ENCODE measurements at places on chromosomes 7 and 10.

DNA sequence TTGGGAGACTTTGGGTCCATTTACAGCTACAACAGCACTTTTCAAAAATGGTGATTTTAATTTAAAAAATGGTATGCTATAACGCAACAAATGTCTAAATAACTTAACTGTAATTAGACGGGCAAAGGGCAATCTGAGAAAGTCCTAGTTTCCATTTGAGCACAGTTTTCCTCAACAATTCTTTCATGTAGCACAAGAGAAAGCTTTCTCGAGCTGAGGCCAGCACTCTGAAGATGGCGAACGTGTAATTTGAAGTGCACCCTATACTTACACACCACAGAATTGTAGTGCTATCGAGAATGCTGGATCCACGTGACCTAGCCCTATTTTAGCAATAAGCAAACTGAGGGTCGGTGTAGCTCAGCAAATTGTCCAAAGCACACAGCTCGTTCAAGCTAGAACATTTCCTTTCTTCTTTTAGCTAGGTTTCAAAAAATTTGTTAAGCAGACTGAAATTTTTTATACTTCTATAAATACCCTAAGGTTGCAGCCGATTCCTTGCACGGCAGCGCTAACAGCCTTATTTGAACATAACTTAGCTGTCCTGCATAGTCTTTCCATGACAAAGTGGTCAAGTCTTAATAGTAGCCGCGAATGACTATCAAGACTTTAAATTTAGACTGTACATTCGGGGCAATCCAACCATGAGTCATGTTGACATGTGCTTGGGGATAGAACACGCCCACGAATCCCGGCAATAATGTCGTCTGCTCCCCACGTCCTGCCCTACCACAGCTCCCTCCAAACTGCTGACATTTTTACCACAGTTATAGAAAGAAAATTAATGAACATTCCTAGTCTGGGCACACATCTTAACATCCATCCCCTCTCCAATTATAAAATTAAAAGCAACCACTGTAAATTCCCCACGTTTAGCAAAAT is 10.0 kb downstream of the KLF6 start:
- DNase-seq = no peak

- DNase-seq = no peak
Measured at GRCh38 chr7:133358708-133359107, 105.8 kb downstream of the EXOC4 start.

DNA sequence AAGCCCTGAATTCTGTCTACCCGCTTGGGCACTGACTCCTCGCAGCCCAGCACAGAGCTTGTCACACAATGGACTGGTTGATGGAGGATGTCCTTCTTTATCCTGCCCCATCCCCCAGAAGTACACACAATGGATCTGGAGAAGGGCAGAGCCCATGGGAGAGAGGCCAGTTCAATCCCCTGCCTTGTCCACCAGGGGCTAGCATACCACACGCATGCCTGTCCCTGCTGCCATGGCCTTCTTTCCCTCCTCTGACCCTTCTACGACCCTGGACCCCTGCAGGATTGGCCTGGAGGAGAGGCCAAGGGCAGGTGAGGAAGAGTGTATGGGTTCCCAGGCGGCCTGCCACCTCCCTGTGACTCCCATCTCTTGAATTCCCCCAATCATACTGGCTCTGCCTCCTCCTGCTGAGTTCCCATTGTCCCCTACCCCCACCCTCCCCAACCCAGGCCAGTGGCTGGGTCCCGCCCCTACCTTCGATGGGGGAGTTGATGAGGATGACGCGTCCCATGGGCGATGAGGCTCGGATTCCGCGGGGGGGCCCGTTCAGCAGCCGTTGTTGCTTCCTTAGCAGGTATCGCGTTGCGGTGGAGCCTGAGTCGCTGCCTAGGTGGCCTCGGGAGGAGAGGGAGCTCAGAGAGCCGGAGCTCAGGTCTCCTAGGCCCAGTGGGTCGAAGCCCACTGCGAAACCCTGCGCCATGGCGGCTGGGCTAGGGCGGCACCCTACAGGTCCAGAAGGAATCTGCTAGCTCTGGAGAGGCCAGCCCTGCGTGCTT is 1.2 kb downstream of the PDZD7 start:
- no peak for DNase-seq

GRCh38 chr7:75579899-75580298 is 87.8 kb downstream of the SPDYE5 start:
- DNase-seq = no peak

- no peak for DNase-seq
Measured at GRCh38 chr7:141674702-141675101, 27.3 kb downstream of the DENND11 start.

DNA sequence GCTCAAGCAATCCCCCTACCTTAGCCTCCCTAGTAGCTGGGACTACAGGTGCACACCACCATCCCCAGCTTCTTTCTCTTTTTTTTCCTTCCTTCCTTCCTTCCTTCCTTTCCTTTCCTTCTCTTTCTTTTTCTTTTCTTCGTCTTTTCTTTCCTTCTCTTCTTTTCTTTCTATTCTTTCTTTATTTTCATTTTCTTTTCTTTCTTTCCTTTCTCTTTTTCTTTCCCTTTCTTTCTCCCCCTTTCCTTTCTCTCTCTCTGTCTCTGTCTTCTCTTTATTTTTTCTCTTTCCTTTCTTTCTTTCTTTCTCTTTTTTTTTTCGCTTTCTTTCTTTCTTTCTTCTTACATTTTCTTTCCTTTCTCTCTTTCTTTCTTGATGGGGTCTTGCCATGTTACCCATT is 621.3 kb downstream of the GALNT17 start:
- no peak for DNase-seq

DNA sequence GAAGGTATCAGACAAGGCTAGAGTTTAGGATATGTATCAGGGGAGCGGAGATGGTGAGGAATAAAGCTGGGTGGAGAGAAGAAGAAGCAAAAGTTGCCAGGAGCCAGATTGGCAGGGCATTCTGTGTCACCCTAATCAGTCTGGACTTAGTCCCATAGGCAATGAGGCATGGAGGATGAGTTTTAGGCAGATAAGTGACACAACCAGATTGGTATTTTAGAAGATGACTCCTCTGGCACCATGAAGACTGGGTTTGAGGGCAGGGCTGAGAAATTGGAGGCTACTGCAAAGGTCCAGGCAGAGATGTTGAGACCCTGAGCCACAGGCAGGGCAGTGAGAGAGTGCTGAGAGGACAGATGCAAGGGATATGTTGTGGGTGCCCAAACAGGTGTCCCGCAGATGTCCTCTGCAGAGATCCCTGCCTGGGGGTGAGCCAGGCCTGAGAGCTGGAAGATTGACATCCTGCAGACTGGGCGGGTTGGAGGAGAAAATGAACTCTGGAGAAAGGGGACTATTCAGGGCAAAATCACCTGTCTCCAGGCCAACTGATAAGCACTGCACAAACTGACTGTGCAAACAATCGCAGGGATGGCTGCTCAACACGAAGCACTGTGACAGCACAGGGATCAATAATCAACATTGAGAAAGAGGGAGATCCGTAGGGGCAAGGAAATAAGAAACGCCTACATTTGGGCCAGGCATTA is 11.9 kb upstream of the HABP2 start:
- DNase-seq = no peak

DNA sequence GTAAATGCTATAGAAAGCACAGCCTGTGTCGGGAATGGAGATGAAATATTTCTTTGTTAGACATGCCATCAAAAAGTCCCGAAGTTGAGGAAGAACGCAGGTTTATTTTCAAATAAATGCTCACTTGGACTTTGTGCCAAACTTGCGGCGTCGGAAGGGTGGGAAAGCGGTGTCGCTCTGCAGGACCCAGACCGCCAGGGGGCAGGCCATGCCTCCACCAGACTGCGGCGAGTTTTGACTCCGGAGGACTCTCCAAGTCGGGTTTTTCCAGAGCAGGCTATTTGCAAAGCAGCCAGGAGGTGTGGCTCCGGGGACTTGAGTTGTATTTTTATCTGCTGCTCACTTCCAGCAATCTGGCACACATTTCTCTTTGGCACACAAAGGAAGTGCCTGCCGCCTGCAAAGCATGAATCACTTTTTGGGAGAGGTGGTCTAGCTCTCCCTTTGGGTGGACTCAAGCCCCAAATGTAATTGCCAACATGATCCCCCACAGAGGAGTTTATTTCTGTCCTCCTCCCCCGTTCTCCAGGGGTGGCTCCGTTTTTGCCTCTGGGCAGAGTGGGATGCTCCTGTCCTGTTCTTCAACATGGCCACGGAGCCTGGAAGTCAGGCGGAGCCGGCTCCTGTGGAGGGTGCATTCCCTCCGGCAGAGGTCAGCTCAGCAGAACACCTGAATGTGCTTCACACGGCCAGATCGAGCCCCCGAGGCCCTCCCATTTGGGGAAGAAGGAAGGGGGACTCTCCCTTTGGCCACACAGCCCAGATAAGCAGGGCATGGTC is 82.3 kb upstream of the GPR26 start:
- no peak for DNase-seq

GRCh38 chr10:129741280-129741977 is 222.6 kb downstream of the EBF3 start:
- DNase-seq = no peak

DNA sequence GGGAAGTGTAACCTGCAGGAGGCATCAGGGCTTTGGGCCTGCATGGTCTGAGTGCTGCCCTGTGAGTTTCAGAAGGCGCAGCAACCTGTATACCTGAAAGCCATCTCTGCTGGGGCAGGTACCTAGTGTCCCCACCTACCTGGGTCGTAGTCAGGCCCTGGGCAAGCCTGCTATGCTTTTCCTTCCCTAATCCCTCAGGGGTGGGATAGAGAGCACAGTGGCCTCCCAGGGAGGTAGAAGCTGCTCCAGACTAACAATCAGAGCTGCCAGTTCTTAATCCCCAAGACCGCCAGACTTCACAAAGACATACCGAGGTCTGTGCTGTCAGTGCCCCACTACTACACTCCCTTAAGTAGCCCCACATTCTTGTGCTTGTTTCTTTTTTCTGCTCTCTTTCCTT is 52.0 kb downstream of the PTEN start:
- DNase-seq = no peak

DNA sequence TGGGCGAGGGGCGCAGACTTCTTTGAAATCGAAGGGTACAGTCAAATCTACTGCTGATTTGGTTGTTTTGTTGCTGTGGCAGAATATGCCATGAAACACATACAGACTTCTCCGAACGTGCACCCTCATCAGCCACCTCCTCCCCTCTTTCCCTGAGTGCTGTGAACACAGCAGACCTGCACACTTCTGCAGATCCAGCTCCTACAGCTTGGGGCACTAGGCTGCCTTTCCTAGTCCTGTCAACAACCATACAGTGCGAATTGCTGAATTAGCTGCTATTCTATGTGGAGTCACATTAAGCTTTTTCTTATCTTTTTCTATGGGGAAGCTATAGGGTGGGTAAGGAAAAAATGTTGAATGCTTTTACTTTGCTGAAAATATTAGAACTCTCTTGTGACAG is 57.5 kb downstream of the COL17A1 start:
- no peak for DNase-seq

DNA sequence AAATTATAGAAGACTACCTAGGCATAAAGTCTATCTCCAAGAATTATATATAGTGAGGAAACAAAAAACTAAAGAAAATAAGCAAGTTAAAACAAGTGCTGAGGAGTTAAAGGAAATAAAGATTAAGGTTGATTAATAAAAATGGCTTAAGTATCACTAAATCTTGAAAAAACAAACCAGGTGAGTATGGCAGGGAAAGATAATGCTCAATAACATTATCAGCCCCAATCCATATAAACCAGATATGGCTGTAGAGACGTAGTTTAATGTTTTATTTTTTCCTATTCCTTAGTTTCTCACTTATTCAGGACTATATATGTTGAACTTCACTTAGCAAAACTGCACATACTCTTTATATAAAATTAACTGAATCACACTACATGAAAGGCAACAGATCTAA is 4.4 kb downstream of the WASL start:
- DNase-seq = no peak

DNA sequence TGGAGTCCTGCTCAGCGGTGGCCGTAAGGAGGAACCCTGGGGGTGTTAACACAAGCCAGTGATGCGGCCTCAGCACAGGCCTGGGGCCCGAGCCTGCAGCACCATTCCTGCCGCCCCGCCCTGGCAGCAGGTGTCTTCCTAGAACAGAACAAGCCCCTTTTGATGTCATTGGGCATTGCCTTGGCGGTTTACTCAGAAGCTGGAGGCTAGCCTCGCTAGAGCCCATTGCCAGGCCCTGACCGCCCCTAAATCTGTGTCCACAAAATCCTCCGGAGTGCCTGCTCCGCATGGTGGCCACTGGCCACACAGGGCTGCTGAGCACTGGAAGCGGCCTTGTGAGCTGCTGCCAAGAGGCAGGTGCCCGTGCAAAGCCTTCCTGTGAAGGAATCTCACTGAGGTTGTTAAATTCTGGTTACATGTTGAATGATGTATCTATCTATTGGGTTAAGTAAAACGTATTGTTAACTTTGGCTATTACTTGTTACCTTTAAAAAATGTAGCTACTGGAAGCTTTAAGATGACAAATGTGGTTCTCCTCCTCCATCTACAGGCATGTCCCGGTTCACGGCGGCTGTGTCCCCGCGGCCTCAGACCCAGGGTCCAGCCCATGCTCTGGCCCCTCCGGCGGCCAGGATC is 1.2 kb upstream of the INPP5A start:
- DNase-seq = no peak

DNA sequence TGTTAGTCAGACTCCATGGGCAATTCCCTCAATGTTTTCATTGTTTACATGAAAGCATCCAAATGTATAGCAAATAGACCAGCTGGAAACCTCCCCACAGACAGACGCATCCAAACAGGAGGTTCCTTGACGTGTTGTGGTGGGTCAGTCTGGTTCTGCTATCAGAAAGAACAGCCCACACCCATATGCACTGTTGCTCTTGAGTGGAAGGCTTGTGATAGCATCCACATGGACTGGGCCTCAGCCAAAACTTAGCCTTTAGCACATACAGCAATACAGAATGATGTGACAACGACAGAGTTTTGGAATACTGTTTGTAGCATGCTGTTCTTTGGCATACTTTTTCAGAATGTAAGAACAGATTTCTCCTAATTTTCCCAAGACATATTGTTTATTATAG is 299.2 kb upstream of the ETV1 start:
- no peak for DNase-seq

- DNase-seq = no peak
Measured at GRCh38 chr10:836782-837181, 94.7 kb downstream of the LARP4B start.

- no peak for DNase-seq
Measured at GRCh38 chr7:95716357-95717122, 55.8 kb upstream of the DYNC1I1 start.

- peak; percentile 55 for DNase-seq
Measured at GRCh38 chr7:31782411-31782991, 95.5 kb downstream of the PPP1R17 start.

DNA sequence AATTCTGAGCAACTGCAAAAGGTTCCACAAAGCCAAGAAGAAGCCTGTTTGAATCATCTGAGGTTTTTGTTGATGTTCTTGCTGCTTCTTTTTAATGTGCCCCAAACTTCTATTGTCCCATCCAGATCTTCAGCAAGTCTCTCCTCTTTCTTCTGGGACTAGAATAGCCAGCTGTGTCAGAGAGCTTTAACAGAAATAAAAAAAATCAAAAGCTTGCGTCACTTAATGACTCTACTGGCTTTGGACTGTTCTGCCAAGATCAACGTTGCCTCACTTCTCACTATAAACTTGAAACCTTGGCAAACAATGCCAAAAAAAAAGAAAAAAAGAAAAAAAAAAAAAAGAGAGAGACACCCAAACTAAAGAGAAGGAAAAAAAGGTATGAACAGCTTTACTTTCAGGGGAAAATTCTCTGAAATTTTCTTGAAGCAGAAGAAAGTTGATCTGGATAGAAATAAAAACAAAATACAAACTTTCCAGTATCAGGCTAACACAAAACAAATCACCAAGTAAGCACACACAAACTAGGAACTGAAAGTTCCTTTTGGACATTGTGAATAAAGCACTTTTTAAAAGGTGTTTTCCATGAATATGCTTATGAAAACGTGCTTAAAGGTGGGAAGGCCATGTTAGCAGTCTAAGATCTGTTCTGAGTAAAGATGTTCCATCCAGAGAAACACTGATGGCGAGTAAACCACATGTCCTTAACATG is 14.8 kb downstream of the USP54 start:
- no peak for DNase-seq

Data from NCI-H2081 treated with DMSO at 0.1 percent for 48 hours (cell line).